ENCODE measurements at places on chromosomes 7 and 10.

DNA sequence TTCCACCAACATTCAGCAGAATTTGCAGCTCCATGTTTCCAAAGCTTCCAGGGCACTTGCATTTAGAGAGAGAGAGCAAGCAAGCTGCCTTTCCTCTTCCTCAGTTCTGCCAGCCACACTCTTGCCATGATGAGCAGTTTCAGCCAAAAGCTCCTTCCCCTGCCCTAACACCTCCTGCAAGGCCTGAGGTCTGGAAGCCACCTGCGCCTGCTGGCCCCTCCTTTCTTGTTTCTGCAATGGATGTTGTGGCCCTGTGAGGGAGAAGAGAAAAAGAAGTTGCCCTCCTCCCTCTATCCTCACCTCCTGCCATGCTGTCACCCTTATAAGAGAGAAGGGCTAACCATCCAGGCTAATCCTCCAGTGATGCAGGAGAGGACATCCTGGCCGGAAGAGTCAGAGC, 48.7 kb downstream of the IKZF1 start:
- no peak for DNase-seq

DNA sequence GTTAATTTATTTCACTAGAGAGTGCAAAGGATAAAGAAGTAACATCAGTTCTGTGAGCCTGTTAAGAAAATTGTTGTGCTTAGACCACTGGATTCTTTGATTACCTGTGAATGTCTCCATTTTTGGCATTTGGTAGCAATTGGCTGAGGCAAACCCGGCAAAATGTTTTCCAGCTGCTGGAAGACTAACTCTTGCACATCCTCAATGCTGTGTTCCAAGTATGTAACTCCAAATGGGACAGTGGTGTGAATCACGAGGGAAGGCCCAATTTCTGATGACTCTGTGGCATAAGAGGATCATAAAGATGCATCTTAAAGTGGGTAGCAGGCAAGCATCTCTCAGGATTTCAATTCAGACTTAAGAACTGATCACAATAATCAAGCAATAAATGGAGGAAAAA, 268.8 kb downstream of the RNLS start:
- no peak for DNase-seq

- no peak for DNase-seq
These were observed 66.9 kb downstream of the MCMBP start for GRCh38 chr10:119805702-119806230.

DNA sequence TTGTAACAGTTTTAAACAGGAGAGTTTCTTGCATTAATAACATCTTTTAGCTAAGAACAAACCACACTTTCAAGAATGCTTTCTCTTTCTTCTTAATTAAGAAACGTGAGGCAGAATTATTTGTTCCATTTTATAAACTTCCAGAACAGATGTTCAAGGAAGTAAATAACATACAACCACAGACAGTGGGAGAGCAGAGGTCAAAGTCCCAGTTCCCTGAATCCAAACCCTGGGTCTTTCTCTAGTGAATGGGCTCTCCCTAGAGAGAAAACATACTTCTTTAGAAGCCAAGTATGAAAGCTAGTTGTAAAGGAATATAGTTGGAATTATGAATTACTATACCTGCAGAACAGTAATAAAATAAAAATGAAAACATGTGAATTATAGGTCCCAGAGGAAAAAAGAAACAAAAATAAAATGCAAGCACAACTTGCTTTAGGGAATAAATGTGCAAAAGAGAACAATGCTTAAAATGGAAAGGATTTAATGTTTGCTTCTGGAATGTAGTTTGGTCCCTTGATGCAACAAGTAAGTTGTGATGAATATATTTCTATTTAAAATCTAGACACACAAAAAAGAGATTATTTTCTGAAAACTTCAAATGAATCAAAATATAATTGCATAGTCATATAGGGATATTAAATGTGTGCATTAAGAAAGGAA, 6.0 kb downstream of the OR6B1 start:
- DNase-seq, result no peak

- DNase-seq, result no peak
These were observed 9.3 kb upstream of the PRSS1 start for GRCh38 chr7:142739923-142740492.

DNA sequence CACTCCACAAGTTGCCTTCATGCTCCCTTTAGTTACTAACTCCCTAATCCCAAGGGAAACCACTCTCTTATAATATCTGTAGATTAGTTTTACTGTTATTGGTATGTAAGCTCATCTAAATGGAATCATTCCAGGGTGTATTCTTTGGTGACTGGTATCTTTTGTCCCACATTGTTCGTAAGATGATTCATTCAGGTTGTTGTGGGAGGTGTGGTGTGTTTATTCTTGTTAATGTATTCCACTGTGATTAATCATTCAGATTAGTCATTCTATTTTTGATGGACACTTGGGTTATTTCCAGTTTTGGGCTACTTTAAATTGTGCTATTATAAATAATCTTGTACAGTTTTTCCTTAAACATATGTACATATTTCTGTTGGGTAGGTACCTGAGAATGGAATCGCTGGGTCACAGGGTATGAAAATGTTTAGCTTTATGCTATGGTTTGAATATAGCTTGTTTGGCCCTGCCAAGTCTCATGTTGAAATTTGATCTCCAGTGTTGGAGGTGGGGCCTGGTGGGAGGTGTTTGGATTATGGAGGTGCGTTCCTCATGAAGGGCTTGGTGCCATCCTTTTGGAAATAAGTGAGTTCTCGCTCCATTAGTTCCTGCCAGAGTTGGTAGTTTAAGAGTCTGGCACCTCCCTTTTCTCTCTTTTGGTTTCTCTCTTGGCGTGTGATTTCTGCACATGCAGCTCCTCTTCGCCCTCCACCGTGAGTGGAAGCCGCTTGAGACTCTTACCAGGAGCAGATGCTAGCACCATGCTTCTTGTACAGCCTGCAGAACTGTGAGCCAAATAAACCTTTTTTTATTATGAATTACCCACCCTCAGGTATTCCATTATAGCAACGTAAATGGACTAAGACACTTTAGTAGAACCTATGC, 13.8 kb downstream of the BTRC start:
- no peak for DNase-seq

DNA sequence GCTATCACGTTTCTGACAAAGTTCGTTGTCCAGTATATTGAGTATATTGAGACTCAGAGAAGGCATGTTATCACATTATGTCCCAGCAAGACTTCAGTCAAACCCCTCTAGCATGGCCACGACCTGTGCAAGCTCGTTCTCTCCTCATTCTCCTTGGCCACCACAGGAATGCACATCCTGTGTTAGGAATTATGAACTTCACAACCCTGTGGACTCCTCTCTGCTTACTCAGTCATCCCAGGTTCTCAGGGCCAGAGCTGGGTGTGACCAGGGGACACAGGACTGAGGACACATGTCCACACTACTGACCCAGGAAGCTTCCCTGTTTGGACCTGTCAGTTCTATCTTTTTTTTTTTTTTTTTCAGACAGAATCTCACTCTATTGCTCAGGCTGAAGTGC, 4.4 kb downstream of the SH2D4B start:
- no peak for DNase-seq

DNA sequence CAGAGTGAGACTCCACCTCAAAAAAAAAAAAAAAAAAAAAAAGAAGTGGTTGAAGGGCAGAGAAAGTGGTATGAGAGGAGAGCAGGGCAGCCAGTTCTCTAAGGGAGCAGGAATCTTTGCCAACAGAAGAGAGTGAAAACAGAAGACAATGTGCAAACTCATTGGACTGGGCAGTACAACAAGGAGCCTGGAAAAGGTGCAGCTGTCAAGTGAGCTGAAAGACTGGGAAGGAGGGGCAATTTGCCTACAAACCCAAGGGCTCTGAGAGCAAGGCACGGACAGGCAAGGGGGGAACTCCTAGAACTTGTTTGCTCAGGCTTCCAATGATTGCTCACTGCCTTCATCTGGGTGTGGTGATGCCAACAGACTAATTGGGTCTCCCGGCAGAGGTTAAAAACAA, 9.5 kb downstream of the ACTR1A start:
- no peak for DNase-seq

DNA sequence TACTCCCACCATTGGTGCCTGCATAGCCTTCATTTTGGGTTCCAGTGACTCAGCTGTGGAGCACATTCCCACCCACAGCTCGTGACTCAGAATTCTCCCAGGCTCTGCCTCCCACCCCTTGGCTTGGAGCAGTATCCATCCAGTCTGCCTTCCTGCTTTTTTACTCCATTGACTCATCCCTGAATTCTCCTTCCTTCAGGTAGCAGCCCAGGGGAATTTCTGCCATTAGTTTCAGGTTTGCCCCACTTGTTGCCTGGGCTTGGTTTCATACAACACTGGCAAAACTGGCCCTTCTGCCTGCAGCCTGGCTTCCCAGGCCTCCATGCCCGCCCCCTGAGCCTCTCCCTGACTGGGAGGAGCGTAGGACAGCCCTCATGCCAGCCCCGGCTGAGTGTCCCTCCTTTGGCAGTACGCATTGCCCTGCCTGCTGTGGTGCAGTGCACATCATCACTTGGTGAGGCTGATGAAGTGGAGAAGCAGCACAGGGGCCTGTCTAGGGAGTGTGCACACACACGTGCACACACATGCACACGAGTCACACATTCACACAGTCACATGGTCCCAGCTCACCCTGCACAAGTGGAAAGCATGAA, 55.0 kb downstream of the SNX10 start:
- no peak for DNase-seq

DNA sequence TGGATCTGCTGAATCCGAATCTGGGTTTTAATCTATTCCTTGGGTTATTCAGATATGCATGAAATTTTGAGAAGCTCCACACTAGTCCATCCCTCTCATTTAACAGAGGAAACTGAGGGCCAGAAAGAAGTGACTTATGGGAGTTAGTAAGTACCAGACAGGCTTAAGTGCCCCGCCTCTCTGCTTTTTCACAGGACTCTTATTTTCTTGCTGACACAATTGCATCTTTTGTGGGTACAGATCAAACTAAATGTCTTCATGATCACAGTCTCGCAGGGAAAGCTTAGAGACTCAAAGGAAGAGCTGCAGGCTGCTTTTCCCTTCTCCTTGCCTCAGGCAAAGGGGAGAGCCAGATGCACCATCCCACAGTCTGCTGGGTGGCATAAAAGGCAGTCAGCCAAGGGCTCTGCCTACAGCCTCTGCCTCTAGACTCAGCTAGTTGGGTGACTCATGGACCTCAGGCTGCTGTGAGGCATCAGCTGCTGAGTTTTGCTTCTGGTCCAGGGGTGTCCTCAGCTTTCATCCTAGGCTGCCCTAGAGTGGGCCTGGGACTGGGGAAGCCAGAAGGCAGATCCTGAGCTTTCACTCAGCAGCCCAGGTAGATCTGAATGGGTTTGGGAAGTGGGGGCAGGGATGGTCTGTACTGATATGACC, 11.6 kb downstream of the GOLGA7B start:
- no peak for DNase-seq

- DNase-seq, result no peak
These were observed 177.5 kb downstream of the DNAJB6 start for GRCh38 chr7:157514306-157514705.

- no peak for DNase-seq
These were observed 101.9 kb downstream of the WDR37 start for GRCh38 chr10:1158066-1158465.

GRCh38 chr7:14340393-14341074, 351.1 kb upstream of the ETV1 start:
- no peak for DNase-seq

DNA sequence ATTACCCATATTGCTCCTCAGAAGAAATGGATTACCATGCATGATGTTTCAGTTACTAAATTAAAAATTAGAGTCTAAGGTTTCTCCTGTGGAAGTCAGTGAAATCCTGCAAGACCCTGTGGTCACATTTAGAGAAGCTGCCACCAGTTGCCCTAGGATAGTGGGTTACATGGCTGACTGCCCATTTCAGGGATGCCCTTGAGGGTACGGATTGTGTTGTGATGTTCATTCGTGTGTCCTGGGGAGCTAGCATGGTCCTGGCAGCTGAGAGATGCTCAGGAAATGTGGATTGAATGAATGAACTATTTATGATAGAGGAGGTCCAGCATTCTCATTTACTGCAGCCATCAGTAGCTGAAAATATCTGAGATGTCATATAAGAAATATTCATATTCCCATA, 55.1 kb downstream of the TMEM178B start:
- DNase-seq, result no peak

GRCh38 chr7:76051840-76052239, 3.9 kb downstream of the MDH2 start:
- DNase-seq, result no peak

GRCh38 chr7:114822844-114823243, 99.0 kb upstream of the MDFIC start:
- no peak for DNase-seq

DNA sequence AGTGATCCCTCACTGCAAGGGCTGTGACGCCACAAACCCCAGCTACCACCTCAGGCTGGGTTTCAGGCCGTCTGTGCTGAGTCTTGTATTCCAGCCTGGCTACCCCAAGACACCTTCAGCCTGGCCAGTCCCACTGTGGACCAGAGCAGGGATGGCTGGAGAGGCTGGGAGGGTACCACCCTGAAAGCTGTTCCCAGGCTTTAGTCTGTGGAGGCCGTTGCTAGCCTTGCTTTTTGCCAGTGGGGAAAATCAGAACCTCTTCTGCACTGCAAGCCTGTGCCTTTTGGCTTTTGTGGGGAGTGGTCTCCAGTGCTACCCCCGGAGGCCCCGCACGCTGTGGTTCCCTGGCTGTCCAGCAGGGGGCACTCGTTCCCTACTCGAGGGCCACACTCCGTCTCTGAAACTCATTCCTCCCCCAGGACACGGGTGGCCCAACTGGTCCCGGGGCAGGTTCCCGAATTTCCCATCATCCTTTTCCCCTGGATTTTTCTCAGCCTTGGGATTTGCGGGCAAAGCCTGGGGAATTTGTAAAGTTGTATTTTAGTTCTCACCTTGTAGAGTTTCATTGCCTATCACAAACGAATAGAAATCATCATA, 128.4 kb upstream of the BTBD16 start:
- peak; percentile 51 for DNase-seq

GRCh38 chr7:100352984-100353684, 4.8 kb upstream of the PILRB start:
- DNase-seq, result peak; percentile 5

DNA sequence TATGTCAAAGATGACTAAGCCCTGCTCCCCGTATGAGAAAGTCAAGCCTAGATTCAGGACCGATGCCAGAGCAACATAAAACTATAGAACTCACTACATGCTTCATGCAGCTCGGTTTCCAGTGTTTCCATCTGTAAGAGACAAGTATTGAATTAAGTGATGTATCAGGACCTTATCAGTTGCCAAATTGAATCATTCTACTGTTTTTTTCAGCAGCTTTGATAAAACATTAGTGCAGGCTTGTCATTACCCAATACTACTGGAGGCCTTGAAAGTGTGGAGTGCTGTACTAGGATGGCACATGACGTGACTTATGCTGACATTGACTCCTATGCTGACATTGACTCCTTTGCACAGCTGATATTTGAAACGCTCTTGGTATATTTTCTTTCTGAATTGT, 10.8 kb upstream of the NRP1 start:
- no peak for DNase-seq

- no peak for DNase-seq
These were observed 310.4 kb downstream of the HGF start for GRCh38 chr7:81459485-81459884.

GRCh38 chr7:41346878-41347277, 356.0 kb downstream of the INHBA start:
- no peak for DNase-seq

DNA sequence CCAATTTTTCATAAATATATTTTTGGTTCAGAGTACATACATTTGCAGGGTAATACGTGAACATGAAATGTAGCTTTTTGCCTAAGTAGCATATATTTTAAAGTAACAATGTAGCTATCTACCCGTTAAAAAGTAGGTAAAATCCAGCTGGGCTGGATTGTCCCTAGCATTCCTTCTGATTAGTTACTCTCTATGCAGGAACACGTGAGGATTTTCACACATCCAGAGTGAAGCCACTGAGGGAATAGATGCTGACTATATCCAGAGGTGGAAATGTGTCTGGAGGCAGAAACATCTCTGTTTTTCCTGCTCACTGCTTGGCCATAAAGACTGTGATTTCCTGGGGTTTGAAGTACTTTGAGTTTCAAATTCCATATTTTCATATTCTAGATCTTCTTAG, 338.9 kb upstream of the KIAA1217 start:
- DNase-seq, result no peak

Measured in stimulated activated naive CD8-positive, alpha-beta T cell treated with anti-CD3 and anti-CD28 coated beads, Interleukin-15, Interleukin-2, amounts not matched to agents 100 U/mL and 50 U/mL, for 24 hours (primary cell).